ENCODE measurements at places on chromosomes 7 and 10.

DNA sequence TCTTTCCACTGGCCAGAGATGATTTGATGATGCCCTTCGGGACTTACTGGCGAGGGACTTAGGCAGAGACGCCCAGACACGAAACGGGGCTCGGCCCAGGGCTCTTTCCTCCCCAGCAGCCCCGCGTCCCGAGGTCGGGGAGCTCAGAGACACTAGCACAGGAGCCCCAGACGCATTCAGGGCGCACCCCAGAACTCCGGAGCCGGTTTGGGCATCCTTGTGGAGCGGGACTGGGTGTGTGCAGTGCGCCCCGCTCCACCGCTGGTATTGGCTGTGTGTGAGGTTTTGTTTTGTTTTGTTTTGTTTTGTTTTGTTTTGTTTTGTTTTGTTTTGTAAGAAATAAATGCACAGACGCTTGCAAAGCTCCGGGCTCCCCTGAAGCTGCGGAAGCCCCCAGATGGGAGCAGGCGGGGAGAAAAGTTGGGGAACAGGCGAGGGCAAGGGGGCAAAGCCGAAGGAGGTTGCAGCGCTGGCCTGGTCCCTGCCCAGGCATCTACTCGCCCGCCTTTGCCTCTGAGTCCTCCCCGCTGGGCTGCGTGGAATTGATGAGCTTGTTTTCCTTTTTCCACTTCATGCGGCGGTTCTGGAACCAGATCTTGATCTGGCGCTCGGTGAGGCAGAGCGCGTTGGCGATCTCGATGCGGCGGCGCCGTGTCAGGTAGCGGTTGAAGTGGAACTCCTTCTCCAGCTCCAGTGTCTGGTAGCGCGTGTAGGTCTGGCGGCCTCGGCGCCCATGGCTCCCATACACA, 1.9 kb upstream of the HOXA5 start:
- no peak for DNase-seq

GRCh38 chr7:40468891-40469864, 334.4 kb downstream of the SUGCT start:
- no peak for DNase-seq

DNA sequence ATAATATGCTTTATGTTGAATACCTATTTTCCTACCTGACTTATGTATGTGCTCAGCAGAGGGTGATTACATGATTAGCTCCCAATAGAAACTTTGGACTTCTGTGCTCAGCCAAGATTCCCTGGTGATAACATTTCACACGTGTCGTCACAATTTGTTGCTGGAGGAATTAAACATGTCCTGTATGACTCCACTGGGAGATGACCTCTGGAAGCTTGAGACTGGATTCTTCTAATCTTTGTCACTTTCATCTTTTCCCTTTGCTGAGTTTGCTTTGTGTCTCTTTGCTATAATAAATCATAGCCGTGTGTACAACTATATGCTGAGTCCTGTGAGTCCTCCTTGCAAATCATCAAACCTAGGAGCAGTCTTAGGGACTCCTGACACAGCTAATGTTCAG, 120.9 kb upstream of the LRRTM3 start:
- no peak for DNase-seq

- no peak for DNase-seq
These were observed 129.0 kb upstream of the PPP2R2D start for GRCh38 chr10:131771634-131772358.

DNA sequence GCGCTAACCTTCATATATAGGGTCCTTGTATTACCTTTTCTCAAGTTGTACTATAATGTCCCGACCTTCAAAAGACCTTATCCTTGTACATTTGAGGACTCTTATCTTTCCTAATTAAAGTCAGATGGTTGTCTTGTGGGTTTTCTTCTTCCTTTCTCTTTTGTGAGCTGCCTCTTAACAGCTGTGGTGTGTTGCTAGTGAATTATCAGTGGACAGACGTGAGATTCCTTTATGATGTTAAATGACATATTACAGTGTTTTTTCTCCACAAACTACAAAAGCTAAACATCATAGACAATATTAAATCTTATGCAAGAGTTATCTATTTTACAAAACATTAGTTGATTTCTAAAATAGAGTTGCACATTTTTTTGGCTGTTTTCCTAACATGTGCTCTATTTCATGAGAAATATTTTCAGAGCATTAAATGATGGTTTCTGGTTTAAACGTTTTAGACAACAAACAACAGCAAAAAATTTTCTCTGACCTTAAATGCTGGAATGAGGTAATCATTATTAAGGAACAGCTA, 272.2 kb upstream of the NPVF start:
- no peak for DNase-seq

DNA sequence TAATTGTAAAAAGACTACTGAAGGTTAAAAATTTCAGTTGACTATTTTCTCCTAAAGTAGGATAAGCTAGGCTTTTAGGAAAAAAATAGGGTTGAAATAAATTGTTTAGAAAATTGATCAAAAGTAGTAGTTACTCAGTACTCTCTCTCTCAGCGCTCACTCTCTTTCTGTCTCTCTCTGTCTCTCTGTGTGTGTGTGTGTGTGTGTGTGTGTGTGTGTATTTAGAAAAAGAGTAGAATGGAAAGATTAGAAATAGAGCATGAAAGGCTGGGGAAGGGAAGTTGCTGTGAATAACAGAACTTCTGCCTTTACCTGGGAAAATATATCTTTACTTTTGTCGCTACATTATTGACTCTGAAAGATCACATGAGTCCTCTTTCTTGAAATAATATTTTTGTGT, 20.6 kb downstream of the ADK start:
- no peak for DNase-seq

DNA sequence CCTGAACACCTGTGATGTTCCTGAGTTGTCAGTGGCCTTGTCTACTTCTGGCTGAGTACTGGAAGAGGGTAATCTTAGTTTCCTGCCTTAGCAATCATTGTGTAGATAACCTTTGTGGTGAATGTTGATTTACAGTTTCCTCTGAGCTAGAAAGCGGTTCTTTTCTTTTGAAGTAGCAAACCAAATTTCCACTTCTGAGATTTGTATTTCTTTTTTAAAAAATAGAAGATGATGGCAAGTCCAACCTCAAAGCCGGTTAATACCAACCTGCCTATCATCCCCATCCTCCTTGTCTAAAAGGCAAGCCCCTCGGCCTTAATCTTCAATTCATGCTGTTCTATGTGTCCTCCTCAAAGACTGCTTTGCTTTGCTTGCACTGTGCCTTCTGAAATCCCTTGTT, 12.5 kb upstream of the PALS2 start:
- no peak for DNase-seq

- no peak for DNase-seq
These were observed 181.7 kb downstream of the MYOF start for GRCh38 chr10:93300288-93300917.

DNA sequence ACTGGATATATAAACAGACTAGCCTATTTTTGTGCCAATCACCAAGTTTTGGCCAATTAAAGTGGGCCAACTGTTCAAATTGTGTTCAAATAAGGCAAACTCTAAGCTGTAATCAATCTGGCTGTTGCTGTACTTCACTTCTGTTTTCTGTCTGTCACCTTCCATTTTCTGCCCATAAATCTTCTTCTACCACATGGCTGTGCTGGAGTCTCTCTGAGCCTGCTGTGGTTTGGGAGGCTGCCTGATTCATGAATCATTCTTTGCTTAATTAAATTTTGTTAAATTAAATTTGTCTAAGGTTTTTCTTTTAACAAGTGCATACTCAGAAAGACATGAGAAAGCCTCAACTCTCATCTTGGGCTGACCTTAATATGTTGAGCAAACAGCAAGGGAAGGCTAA, 172.6 kb upstream of the VIPR2 start:
- DNase-seq: no peak

GRCh38 chr10:8238986-8239385, 184.5 kb downstream of the GATA3 start:
- no peak for DNase-seq

DNA sequence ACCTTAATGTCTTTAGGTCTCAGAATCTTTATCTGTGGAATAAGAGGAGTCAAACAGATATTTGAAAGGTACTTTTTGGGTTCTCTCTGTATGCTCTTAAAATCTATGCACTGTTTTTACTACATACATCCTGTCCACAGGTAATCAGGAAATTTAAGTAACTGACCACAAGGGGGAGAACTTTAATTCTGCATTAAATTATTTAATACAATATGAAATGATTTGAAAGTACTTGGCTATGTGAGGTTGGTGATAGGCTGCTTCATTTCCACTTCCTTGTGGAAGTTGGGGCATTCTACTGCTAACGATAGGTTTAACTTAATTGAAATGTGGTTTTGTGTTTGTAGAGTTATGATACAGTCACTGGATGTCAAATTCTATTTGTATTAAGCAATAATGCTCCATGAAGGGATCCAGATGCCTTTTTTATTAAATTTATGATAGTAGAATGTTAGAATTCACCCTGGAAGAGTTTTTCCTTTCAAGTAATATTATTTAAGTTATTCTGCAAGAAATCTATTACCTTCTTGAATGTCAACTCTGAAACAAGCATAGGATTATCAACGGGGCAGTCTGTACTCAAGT, 6.0 kb downstream of the TEX47 start:
- no peak for DNase-seq

GRCh38 chr7:90710466-90710850, 114.3 kb downstream of the CDK14 start:
- DNase-seq: no peak

- DNase-seq: no peak
These were observed 32.3 kb downstream of the PSAP start for GRCh38 chr10:71818674-71819260.

GRCh38 chr10:110368002-110368401, 63.3 kb upstream of the SMNDC1 start:
- no peak for DNase-seq

- no peak for DNase-seq
These were observed 94.3 kb downstream of the ZMIZ1 start for GRCh38 chr10:79162861-79163665.

GRCh38 chr7:74183653-74184450, 9.7 kb downstream of the EIF4H start:
- DNase-seq: no peak

GRCh38 chr7:155316427-155317113, 18.9 kb downstream of the INSIG1 start:
- no peak for DNase-seq

- no peak for DNase-seq
These were observed 46.6 kb downstream of the CLEC2L start for GRCh38 chr7:139570119-139570518.

- DNase-seq: peak; percentile 91
These were observed at the start of gene LIMK1 for GRCh38 chr7:74083117-74083876. TSS of gene LIMK1 (plus strand) at chr7:74083804. CDS start at chr7:74083991, 187 bp downstream.

DNA sequence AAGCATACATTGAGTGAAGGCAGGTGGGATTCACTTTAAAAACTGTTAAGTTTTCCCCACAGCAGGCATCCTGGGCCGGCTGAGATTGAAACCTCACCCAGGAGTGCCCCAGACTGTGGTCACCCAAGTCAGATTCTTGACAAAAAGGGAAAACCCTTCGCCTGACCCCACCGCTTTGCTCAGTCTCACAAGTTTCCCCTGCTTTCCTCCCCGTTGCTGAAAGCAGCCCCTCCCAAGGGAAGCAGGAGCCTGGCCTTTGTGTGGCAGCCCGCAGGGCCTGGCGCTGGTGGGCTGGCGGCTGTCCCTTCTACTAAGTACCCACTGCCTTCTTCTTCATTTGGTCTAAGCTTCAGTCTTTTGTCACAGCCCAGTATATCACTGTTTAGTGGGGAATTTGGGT, 16.0 kb downstream of the RNF32 start:
- DNase-seq: no peak

DNA sequence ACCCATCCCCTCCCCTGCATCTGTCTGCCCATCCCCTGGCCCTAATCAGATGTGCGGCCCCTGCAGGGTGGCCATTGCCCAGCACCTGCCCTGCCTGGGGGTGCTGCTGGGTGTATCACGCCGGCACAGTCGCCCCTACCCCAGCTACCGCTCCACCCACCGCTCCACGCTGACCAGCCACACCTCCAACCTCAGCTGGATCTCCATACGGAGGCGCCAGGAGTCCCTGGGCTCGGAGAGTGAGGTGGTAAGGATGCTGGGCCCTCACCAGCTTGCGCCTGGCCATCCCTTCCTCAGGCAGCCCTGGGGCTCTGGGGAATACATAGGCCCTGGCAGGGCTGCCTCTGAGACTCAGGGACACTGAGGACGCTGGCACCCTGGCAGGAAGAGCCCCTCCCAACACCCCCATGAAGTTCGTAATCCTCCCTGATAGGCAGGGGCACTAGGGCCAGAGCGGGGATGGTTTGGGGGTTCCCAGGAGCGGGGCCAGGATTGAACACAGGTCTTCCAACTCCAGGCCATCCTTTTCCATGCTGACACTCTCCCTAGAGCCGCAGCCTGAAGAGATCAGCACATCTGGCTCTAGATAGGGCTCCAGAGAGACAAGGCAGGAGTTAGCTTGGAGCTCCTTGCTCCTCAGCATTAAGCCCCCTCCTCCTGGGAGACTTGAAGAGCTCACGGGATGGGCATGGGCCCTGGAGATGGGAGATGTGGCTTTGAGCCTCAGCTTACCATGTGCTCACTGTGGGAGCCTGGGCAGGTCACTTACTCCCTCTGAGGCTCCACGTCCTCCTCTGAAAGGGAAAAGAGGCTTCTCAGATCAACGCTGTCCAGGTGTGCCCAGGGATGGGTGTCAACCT, 5.9 kb upstream of the LDB3 start:
- no peak for DNase-seq

GRCh38 chr10:10533437-10533836, 484.2 kb upstream of the CELF2 start:
- no peak for DNase-seq

DNA sequence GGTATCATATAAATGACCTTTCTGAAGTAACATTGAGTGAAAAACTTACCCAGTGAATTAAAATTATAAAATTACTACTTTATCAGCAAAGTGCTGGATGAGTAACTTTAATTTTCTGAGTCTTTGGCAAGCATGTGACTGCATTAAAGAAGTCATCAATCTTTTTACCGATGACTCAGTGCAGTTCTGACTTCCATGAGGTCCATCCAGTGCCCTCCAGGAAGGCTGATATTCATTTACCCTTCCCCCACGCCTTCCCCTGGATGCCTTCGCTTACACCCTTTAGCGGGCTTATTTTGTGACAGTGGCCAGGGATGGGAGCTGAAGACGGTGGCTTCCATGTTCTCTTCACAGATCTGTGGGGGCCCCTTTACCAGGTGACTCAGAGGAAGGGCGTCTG, 572.9 kb upstream of the PFKP start:
- DNase-seq: no peak

DNA sequence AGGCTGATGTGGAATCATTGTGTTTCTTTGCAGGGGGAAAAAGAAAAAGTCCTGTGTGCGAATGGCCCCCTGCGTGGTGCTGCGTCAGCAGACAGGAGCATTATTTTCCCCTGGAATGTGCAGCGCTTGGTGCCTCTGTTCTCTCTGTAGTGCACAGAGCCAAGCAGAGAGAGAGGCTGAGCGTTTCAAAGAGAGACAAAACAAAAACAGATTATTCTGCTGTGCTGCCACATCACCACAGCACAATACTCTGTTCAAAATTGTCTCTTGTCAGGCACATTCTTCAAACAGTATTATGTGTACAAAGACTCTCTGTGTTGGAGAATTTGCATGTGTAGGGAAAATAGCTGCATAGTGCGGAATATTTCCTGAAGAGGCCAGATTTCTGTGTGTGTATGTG, 609.0 kb downstream of the SDK1 start:
- no peak for DNase-seq

GRCh38 chr7:27793780-27794179, 53.8 kb downstream of the TAX1BP1 start:
- DNase-seq: no peak
